ENCODE measurements at places on chromosomes 4 and X.

DNA sequence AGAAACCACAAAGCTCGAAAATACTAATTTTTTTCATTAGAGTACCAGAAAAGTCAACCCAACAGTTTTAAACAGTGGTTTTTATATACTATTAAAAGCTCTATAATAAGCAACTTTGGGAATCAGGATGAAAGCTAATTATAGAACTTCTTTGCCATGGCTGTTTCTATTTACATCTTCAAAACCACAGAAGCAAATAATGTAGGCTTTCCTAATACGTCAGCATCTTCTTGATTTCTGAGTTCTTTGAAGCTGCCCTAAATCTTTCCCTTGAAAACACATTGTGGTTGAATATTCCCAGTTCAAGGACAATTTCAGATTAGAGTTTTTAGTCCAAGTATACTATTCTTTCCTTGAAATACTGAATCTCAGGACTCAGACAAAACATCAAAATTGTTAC, 460.2 kb upstream of the FAT1 start:
- DNase-seq, result no peak

GRCh38 chr4:158079661-158080060, 93.2 kb downstream of the GASK1B start:
- DNase-seq, result no peak

GRCh38 chr4:53195815-53196661, 169.8 kb downstream of the SCFD2 start:
- DNase-seq, result no peak

DNA sequence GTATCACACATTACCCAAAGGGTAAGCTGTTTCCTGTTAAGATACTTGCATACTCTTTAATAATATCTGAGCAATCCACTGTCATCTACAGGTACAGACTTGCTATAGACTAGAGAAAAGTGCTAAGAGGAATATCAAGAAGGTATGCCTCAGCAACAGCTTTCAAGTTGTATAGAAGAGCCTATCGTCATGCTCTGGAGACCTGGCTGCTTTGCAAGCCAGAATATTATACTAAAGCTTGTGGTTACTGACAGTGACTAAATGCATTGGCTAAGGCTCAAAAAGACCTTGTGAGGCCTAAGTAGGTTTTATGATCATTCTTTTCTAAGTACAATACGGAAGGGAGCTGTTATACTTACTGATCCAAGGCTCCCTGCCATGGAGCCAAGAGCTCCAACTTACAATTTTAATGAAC, 11.3 kb downstream of the LAMP2 start:
- no peak for DNase-seq

DNA sequence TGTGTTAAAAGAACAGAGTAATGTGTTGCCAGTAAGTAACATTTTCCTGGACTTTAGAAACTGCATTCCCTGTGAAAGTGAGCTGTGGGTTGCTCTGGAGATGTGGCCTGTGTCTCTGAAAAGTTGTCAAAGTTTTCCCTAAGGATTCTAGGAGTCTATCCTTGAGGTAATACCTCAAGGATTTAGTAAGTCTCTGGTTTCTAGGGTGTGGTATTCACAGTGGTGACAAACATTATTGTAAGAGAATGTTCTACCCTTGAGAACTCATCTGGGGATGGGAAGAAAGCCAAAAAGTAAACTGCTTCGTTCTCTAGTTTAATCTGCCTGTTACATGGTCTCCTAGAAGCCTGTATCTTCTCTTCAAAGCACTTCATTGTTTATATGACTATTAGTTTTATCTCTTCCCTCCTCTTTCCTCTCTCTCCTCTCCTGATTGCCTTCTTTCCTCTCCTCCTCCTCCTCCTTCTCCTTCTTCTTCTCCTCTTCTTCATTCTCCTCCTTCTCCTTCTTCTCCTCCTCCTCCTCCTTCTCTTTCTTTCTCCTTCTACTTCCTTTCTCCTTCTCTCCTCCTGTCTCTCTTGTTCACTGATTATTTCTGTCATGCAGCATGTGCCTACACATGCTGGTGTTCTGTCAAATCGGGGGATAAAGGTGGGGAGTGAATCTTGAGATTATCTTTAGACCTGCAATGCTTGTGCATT, 321.3 kb downstream of the PTTG2 start:
- no peak for DNase-seq

DNA sequence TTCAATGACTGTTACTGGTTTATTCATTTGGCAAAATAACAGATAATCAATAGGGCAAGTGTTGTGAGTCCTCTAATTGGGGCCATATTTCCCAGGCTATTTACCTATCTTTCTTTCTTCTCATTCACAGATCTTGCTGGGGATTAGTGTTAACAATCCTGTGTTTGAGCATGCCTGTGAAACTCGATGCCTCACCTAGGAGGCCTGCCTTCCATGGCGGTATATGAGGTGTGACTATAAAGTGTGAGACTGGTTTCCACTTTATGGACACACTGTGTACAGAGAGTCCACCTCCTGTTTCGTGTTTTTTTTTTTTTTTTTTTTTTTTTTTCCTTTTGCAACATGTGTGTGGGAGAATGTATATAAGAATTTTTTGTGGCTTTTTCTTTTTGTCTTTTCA, 199.3 kb downstream of the BMPR1B start:
- no peak for DNase-seq

DNA sequence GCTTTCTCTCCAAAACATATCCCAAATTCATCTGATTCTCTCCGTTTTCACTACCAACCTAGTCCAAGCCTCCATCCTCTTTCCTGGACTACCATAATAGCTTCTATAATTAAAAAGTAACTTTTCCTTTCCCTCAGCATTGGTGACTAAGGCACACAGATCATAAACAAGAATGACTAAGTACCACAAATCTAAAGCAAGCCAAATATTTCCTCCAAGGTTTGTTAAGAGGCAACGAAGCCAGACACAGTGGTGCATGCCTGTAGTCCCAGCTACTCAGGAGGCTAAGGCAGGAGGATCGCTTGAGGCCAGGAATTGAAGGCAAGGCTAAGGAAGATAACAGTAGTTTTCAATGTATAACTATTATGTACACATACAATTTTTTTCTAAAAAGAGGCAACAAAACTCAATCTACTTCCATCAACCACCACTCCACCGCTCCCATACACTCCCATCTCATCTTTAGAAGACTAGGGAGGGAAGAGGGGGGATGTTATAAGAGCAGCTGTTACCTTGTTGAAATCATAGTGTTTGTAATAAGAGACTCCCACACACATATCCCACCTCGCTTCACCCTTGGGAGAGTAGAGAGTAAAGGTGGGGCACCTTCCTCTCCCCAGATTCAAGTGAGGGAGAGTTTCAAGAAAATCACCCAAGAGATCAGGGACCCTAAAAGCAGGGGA, 4.2 kb upstream of the JCHAIN start:
- no peak for DNase-seq

DNA sequence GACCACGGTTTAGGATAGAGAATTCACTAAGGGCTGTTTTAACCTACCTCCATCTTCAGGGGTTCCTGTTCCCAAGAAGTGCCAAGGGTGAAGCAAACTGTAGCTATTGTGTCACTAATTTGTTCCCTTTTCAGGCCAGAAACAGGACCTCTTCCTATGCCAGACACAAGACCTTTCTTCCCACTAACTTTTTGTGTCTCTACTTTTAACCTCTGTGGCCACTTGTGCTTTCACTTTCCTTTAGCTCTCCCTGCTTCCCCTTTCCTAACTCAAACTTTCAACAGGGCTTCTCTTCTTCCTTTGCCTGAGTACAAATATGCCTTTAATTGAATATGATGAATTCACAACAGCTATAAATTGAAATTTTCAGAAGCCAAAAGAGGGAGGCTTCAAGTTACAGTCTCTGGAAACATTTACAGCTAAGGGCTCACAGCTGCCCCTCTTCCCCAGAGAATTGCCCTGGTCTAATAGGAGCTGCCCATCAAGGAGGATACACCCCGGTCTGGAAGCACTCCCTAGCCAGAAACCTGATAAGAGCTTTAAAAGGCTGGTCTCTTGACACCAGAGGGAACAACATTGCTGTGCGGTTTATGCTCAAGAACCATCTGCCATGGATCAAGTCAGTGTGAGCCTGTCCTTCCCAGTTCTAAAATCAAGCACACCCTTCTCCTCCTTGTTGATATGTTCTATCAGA, 61.7 kb upstream of the PLS3 start:
- DNase-seq, result no peak

DNA sequence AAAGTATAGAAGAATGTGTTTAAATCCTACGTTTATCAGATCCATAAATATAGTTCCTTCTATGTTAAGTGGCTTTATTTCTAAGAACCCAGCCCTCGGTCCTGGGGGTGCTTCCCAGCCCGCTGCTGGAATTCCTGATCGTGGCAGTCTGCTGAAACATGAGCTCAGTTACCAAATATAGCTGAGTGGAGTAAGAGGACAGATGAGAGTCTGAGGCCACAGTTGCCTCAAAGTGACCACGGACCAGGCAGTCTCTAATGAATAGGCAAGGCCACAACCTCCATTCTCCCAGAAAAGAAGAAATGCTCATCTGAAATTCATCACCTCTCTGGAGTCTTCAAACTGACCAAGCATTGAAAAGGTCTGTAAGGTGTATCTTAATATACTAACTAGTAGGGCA, at the start of gene PALLD:
Gene PALLD (plus strand): TSS at position 219 of the 400 bp plus-strand sequence.
- DNase-seq, result no peak

- no peak for DNase-seq
Observed at GRCh38 chr4:92657695-92658094, 353.9 kb downstream of the GRID2 start.

- no peak for DNase-seq
Observed at GRCh38 chrX:30702736-30703135, 49.5 kb downstream of the GK start.

GRCh38 chrX:119145241-119145653, 17.6 kb upstream of the KIAA1210 start:
- peak; percentile 53 for DNase-seq

DNA sequence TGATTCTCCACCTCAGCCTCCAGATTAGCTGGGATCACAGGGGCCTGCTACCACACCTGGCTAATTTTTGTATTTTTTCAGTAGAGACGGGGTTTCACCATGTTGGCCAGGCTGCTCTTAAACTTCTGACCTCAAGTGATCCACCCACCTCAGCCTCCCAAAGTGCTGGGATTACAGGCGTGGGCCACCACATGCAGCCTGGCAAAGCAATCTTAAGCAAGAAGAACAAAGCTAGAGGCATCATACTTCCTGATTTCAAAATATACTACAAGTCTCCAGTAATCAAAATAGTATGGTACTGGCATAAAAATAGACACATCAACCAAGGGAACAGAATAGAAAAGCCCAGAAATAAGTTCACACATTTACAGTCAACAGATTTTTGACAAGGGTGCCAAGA, 12.8 kb upstream of the F8A1 start:
- DNase-seq, result no peak

- no peak for DNase-seq
Observed at GRCh38 chr4:94636004-94636403, 121.8 kb upstream of the BMPR1B start.

GRCh38 chr4:122776916-122777315, 44.4 kb downstream of the BBS12 start:
- DNase-seq, result no peak

GRCh38 chrX:13074297-13075262, 30.2 kb upstream of the FAM9C start:
- DNase-seq, result no peak

GRCh38 chrX:108464604-108465003, 25.0 kb downstream of the COL4A5 start:
- no peak for DNase-seq

DNA sequence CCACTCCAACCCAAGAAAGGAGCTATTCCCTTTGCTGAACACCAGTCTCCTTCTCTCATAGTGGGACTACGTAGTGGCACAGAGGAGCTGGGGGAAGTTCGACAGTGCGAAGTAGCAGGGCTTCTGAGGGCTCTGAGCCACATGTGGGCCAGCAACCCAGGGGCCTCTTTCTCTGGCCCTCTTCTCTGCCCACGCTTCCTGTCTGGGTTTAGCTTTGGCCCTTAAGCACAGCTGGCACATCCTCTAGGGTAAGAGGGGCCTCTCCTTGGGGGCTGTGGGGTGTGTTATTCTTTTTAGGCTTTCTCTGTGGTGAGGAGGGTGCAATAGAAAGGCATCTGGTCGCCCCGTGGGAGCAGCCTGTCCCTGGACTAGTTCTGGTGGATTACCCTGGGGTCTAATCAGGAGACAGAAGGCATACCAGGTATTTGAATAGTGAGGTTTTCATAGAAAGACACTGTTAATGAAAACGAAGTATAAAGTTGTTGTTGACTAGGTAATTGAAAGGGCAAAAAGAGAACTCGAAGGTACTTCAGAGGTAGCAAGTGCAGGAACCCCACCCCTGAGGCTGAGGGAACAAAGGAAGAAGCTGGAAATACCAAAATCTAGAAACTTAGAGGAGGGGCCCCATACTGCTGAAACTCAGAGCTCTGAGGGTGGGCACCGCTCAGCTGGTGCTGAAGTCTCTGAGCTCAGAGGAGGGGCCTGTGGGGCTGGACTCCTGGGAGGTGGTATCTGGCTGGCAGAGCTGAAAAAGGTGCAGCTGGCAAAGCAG, 151.9 kb upstream of the RPS6KA3 start:
- no peak for DNase-seq

GRCh38 chrX:14228611-14229010, 198.9 kb upstream of the GEMIN8 start:
- DNase-seq, result no peak

DNA sequence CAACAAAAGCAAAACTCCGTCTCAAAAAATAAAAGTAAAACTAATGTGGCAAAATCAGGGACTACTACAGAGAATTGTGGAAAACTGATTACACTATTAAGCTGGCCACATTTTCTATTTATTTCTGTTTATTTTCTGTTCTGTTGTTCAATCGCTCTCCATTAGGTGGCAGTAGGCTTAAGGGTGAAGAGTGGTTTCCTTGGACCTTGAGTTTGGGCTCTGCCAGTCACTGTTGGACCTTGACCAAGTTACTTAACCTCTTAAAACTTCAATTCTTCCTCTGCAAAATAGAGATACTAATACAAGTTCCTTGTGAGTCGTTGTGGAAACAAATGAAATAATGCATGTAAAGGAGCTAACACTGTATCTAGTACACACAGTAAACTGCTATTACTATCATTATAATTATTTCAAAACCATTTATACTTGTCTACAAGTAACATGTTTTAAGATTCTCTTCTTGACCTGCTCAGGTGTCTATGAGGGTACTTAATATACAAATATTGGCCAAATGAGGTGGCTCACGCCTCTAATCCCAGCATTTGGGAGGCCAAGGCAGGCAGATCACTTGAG, 15.2 kb downstream of the HSD17B11 start:
- no peak for DNase-seq

DNA sequence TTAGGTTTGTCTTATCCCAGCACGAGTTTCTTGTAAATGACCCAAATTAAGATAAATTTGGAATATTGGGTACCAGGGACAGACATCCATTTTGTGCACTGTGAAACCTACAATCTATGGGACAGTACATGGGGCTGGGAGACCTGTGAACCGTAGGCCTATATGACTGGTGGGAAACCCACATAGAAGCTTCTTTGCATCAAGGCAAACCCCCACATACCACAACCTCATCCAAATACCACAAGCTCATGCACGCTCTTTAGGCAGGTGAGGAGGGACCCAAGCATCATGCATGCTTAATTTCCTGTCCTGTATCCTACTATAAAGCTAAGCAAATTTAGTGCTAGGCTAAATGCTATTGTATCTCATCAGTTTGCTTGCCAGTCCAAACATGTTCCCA, 47.8 kb downstream of the NIPAL1 start:
- no peak for DNase-seq

GRCh38 chr4:139208404-139208945, 31.5 kb upstream of the ELF2 start:
- DNase-seq, result no peak

GRCh38 chrX:42943051-42943974, 165.3 kb upstream of the PPP1R2C start:
- DNase-seq, result no peak
